ENCODE measurements at places on chromosomes 2 and 18.
A peak's percentile ranks its signal among the peaks of the same experiment; 100 is the strongest.

DNA sequence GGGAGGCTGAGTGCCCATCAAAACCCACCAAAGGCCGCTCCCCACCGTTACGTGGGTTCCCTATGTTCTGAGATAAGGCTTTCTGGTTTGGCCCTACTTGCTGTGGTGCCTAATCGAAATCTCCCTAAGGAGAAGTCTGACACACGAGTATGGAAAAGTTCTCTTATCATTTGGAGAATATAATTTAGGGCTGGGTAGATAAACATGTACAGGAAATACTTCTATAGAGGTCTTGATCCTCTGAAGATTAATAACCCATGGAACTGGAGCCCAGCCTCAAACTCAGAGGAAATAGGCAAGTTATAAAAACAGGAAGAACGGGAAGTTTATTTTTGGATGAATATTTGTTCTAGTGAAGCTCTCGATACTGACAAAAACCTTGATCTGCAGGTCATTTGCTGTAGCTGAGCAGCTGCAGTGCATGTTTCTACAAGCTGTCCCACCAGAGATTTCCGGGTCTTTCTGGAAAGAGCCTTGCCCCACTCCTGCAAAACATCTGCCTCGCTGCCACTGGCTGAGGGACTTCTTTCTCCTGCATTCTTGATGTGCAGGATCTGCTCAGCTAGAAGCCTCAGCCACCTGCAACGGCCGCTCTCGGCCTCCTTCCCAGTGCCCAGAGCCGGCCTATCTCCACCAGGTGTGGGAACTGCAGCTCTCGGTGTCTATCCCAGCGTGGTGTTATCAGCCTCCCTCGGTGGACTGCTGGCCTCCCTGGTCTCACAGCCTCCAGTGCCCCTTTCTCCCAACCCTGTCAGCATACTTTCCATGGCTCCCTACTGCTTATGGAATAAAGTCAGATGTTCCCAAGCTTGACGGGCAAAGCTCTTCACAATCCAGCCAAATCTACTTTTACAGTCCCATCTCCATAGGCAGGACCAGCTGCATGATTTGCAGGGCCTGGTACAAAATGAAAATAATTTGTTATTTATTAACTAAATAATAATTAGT is 48.6 kb downstream of the SPRED2 start:
- DNase-seq = no peak

DNA sequence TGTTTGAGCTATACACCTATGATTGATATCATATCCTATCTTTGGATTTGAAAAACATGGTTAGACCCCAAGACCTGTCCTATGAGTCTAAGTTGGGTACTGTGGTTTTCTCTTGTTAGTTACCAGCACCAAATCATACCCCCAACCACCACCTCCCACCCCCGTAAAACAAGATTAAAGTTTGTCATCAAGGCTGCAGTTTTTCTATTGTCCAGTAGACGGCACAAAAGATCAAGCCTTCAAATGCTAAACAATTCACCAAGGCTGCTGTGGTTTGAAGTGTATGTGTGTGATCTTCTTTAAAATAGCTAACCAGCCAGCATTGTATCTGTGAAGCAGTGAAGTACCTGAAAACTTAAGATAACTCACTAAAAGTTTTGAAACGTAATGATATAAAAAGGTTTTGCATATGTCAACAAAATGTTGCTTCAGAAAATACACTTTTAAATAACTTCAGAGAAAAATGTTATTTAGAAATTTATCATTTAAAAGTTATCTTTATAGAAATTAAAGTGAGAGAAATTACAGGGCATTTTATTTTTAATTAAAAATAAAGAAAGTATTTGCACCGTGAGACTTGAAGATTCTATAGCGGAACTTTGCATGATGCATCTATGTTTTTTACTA is 5.8 kb upstream of the MEIS1 start:
- peak; percentile 59 for DNase-seq

DNA sequence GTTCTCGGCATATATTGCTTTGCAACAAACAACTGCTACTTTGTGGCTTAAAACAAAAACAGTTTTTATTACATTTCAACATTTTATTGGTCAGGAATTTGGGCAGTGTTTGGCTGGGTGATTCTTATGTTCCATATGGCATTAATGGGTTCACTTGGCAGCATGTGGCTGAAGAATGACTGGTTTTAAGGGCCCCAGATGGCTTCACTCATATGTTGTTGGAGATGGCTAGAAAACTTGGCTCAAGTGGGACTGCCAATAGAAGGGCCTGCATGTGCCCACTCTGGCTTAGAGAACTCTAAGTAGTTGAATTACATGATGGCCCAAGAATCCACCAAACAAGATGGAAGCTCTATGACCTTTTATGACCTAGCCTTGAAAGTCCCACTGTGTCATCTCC is 86.1 kb downstream of the FASTKD2 start:
- no peak for DNase-seq

- DNase-seq = no peak
Measured at GRCh38 chr18:10497206-10497749, 28.5 kb upstream of the NAPG start.

DNA sequence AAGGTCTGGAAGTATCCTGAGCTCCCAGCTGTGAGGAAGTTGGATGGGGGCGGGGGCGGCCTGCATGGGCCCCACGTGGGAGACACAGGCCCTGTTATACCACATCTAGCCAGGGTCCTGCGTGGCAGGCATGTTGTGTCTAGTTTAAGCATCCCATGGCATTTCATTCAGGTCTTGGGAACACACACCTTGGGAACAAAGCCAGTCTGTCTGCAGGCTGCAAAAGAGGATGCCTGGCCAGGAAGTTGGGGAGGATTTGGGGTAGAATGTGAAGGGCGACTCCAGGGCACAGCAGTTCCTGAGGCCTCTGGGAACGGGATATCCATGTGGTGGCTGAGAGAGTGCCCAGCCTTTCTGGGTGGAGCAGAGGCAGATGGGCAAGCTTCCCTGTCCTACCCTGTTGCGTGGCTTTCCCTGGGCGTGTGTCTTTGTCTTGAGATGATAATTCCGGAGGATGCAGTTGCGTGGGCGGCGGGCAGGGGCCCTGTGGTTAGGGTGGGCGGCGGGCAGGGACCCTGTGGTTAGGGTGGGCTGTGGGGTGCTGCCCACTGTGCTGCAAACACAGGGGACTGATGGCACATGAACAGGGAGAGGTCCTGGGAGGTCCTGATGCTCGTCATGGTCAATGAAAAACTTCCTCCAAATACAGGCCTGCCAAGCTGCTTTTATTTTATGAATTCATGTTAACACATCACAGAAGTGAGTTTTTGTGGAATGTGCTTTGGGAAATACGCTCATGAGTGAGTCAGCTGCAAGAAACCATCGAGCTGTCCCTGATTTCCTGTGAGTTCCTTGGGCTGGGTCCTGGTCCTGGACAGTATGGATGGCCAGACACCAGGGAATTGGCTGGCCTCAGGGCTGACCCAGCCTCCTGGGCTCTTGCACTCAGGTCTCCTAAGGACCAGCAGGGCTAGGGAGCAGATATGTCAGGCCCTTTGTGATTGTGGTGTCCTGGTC is 90.0 kb upstream of the HS6ST1 start:
- DNase-seq = peak; percentile 84

DNA sequence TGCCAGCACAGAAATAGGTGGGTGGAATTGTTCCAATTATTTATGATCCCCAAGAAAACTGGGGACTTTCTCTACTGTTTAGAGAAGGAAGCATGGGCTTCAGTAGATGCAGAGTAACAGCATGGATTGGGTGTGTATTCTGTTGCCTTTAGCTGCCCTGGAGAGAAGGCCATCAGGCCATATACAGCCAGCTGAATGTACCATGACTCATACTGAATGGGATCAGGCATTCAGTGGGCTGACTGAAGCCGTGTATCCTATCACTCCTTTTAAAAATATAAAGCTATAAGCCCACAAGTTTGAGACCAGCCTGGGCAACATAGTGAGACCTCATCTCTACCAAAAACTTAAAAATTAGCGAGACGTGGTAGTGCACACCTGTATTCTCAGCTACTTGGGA is 16.7 kb upstream of the PLEKHM3 start:
- DNase-seq = no peak

DNA sequence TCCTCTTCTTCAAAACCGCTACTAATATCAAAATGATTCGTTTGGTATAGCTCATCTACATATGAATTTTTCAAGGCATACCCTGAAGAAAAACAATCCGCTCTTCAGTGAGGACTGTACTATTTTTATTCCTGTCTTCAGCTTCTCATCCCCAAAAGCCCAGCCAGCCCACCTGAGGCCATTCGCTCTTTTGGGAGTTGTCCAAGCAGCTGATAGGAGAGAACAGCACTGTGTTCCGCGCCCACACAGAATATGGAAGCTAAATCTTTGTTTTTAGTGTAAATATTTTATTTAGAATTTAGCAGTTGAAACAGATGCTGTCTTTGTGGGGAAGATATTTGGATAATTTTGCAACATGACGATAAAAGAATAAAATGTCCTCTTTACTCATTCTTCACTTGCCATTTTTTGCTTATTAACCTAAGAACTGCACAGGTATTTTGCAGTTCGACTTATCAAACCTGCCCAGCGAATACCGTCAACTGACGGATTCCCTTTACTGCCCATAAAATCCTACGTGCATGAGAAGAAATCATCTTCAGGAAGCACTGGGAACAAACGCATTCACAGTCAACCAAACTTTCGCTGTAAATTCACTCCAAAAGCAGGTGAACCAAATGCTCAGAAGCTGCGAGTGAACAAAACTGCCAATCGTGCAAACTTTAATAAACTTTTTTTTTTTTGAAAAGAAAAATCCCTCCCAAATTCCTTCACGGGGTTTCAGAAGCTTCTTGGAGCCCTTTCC is 3.4 kb downstream of the ZNF521 start:
- DNase-seq = no peak

- no peak for DNase-seq
Measured at GRCh38 chr2:110858993-110859701, 126.8 kb downstream of the ACOXL start.

GRCh38 chr2:143607231-143608062 is 478.2 kb downstream of the ARHGAP15 start:
- peak; percentile 37 for DNase-seq

DNA sequence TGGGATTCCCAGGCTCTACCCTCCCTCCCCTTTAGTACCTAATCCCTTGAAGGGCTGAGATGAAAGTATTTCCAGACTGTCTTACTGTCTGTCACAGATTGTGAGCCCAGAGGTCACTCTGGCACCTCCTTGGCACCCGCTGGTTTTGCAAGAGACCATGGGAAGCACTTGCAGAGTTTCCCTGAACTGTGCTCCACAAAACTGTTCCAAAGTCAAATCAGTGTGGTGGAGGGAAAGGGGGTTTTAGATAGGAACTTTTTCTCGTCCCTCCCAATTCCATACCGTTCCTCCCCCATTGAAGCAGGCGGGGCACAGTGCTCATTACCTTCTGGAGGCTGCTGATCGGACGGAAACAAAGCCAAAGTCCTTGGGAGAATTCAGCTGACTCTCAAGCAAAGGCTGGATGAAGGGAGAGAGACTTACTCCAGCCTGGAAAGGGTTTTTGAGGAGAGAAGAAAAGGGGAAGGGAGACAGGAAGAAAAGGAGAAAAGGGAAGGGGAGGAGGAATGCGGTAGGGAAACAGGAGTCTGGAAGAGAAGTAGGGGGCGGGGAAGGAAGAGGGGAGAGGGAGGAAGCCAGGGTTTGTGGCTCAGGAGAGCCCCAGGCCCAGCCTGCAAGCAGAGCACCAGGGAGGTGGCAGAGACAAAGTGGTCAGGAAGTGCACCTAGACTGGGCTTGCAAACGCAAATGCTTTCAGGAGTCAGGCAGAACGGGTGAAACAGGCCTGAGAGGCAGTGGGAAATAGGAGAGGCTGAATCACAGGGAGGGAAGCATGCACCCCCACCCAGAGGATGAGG is 88.4 kb upstream of the SP3 start:
- no peak for DNase-seq

DNA sequence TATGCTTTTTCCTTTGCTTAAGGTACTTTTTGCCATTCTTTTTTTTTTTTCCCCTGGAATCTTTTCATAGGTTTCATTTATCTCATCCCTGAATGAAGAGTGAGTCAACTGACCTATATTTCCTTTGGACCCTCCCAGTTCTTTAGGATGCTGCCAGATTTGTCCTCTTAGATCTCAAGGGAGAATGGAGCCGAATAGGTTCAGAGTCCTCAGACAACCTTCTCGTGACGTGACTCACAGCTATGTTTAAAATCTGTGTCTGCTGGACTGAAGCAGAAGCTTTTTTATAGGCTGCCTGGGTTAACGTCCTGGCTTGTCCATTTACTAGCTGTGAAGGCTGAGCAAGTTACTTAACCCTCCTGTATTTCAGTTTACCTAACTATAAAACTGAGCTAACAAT is 358.6 kb downstream of the DLGAP1 start:
- DNase-seq = peak; percentile 79

- DNase-seq = no peak
Measured at GRCh38 chr18:49857708-49858107, 44.4 kb upstream of the ACAA2 start.

- DNase-seq = no peak
Measured at GRCh38 chr2:23120161-23120560, 264.8 kb upstream of the KLHL29 start.

GRCh38 chr2:73611867-73612266 is 30.4 kb downstream of the NAT8 start:
- DNase-seq = peak; percentile 14

GRCh38 chr2:60529136-60529784 is 24.2 kb downstream of the BCL11A start:
- DNase-seq = no peak

DNA sequence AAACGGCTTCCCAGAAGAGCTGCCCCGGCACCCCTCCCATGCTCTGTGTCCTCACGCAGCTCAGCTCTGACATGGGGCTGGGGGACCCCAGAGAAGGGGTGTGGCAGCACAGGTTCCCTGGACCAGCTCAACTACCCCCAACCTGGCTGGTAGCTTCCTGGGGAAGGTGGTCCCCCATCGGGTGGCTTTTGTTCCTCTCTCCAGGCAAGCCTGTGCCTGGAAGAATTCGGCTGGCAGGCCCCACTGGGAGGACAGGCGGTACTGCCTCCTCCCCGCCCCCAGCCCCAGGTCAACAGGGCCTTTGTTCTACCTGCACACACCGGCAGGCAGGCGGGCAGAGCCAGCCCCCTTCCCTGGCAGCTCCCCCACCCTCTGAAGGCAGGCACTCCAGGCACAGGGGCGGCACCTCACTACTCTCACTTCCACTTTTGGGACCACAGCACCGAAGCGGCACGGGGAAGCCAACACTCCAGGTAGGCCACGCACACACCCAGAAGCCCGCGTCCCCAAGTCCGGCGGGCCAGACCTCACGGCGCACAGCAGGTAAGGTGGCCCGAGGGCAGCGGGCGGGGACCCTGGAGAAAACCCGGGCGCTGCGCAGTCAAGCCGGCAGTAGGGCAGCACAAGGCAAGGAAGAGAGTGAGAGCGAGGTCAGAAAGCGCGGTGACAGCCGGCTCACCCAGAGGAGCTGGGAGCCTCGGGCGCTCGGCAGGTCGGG is 1.3 kb downstream of the HS6ST1 start:
- no peak for DNase-seq

DNA sequence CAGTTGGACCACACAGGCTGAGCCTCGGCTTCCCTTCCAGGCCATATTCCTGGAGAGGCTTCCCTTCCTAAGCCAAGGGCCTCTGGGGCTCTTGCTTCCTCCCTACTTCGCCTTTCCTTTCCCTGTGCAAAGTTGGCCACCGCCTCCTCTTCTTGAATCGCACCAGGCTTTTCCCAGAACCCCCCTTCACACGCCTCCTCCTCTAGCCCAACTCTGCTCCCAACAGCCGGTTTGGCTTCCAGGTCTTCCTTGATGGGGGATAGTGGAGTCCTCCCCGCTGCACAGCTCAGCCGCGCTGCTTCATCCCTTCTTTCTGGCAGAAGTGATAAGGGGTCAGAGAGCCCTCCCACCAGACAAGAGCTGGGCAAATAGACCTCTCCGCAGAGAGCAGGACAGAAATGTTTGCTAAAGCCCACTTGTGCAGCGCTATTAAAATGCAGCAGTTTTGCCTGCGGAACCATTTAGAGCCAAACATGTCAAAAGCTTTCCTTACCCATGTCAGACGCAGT is 56.4 kb downstream of the SNORC start:
- no peak for DNase-seq

All from fibroblast of skin of right quadriceps (primary cell).